CD14-positive monocyte (primary cell): ENCODE measurements at places on chromosomes 11 and 22. TPM values are rescaled to one million over a fixed set of nuclear protein-coding genes. Genes with fewer than 3 reads are reported as not detected.

The JHY gene
- polyA plus RNA-seq = 0.89 TPM

The PLAAT4 gene
- 119 TPM for polyA plus RNA-seq

DNA sequence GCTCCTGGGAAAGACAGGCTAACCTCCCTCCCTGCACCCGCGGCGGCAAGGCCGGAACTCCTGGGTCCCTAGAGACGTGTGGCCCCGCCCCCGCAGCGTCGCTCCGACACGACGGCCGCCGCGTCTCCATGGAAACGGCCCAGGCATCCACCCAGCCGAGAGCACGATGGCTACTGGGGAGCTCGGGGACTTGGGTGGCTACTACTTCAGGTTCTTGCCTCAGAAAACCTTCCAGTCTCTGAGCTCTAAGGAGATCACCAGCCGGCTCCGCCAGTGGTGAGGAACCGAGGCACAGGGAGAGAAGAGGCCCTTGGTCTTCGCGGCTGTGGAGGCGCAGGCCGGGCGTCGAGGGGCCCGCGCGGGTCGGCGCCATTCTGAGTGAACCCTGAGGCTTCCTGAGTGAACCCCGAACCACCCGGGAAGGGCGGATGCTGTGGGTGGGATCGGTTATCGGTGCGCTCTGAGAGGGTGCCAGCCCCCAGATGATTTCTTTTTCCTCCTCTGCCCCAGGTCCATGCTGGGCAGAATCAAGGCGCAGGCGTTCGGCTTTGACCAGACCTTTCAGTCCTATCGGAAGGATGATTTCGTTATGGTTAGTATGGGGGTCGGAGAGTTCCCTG lies at the start of gene CFAP300:
Gene CFAP300, plus strand, starts transcription at position 133 of the 620 bp plus-strand sequence. Its CDS starts 34 bp downstream, at position 167.
- no peak for DNase-seq

The OMP gene
- polyA plus RNA-seq = not detected

The TRIM44 gene
- polyA plus RNA-seq = 25.3 TPM

DNA sequence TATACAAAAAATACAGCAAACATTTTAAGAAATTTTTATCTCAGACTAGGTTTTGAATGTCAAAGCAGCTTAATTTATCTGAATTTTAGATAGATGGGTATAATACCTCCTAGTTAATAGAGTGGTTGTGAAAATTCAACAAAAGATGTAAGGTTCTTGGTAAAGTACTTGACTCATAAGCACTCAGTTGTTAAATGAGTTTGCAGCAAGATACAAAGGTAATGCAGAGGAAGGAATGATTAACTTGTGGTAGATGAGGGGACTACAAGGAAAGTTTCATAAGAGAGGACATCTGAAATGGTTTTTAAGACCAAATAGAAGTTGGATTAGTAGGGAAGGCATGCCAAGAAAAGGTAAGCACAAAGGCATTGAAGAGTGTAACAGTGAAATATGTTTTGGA lies 37.4 kb downstream of the PPME1 start:
- DNase-seq = no peak

GRCh38 chr11:78398715-78399114 lies 18.9 kb downstream of the GAB2 start:
- no peak for DNase-seq

The SPTBN2 gene
- polyA plus RNA-seq = not detected

DNA sequence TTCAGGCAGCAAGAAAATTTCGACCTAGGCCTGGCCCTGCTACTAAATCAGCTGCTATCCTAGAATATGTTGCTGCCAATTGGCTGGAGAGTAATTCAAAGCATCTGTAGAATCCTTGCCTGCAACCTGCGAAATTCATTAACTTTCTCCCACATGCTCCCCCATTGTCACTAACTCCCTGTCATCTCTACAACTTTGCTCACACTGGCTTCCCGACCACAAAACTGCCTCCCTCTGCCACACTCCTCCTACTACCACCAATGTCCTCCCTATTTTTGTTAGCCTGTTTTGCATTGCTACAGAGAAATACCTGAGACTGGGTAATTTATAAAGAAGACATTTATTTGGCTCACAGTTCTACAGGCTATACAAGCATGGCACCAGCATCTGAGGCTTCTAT lies 570.6 kb downstream of the INSC start:
- no peak for DNase-seq

DNA sequence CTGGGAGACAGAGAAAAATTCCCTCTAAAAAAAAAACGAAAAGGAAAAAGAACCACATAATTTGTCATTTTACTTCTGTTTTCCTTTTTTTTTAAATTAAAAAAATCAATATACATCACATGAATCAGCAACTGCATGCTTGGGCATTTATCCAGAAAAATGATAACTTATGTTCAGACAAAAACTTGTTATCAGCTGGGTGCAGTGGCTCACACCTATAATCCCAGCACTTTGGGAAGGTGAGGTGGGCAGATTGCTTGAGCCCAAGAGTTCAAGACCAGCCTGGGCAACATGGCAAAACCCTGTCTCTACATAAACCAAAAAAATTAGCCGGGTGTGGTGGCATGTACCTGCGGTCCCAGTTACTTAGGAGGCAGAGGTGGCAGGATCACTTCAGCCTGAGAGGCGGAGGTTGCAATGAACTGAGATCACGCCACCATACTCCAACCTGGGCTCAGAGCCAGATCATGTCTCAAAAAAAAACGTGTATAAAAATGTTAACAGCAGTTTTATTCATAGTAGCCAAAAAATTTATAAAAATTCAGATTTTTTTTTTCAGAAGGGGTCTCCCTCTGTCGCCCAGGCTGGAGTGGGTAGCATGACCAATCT lies 28.5 kb downstream of the AMBRA1 start:
- no peak for DNase-seq

DNA sequence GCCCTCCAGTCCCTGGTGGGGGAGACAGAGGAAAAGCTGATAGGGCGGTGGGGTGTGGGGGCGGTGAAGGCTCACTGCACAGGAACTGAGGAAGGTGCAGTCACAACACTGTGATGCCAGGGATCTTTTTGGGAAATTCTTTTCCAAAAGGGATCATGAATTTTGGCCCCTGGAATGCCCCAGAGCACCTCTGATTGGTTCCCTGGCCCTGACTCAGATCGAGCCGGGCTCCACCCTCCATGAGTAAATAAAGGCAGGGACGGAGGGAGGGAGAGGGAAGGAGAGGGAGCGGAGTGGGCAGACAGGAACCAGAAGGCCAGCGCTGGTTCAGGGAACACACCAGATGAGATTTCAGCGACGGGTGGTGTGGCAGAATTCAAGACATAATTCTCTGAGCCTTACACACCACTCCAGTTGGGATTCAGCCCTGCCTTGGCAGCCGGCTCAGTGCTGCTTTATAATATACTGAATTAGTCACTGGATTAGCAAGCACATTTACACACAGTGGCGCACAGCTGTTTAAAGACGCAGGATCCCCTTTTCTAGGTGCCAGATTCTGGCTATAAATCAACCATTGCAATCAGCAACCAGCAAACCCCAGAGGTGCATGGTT lies 80.3 kb downstream of the ETS1 start:
- no peak for DNase-seq

- DNase-seq = no peak
These were observed 3.5 kb upstream of the FOXRED2 start for GRCh38 chr22:36510384-36510783.

GRCh38 chr22:27994481-27995331 lies 75.7 kb upstream of the PITPNB start:
- DNase-seq = no peak

The HBG2 gene
- not detected in 2 replicates for polyA plus RNA-seq

The CEP126 gene
- 0.20 and 0.52 TPM in 2 replicates for polyA plus RNA-seq

GRCh38 chr22:40473703-40474102 lies 103.3 kb downstream of the SGSM3 start:
- DNase-seq = no peak

The USH1C gene
- polyA plus RNA-seq = not detected

DNA sequence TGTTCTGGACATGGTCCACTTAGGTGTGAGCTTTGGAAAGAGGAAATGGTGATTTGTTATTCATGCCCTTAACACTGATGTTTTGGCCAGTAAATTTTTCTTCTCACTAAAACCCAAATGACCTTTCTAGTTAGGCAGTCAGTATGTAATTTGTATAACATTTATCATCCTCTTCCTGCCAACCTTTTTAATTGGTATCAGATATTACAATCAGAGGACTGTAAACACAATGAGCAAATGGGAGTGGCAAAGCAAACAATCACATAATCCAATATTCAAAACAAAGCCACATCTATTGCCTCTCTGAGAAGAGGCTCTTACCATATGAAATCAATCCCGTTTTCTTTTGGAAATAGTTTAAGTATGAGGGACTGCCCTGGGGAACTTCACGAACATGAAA lies 49.1 kb downstream of the BBOX1 start:
- no peak for DNase-seq

DNA sequence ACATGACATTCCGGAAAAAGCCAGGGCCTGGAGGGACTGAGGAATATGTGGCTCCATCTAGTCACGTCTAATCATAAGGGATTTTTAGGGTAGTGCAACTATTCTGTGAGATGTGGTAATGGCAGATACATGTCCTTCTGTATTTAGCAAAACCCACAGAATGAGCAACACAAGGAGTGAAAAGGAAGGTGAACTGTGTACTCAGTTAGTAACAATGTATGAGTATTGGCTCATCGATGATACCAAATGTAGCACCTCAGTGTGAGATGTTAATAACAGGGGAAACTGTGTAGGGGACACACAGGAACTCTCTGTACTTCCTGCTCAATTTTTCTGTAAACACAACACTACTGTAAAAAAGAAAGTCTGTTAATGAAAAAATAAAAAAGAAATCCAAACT lies 42.0 kb upstream of the CARS1 start:
- no peak for DNase-seq

DNA sequence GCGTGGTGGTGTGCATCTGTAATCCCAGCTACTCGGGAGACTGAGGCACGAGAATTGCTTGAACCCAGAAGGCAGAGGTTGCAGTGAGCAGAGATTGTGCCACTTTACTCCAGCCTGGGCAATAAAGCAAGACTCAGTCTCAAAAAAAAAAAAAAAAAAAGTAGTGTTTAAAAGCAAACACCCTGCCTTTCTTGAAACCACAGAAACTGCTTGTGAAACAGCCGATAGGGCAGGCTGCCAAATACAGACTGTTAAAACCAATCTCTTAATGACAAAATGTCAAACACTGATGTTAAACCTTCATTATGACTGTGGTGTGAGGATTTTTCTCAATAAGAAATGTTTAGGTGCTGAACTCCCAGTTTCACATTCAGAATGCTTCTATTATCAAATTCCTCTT lies 27.3 kb downstream of the MARK2 start:
- peak; percentile 39 for DNase-seq

- DNase-seq = no peak
These were observed 30.0 kb upstream of the MUC5AC start for GRCh38 chr11:1127664-1128162.

DNA sequence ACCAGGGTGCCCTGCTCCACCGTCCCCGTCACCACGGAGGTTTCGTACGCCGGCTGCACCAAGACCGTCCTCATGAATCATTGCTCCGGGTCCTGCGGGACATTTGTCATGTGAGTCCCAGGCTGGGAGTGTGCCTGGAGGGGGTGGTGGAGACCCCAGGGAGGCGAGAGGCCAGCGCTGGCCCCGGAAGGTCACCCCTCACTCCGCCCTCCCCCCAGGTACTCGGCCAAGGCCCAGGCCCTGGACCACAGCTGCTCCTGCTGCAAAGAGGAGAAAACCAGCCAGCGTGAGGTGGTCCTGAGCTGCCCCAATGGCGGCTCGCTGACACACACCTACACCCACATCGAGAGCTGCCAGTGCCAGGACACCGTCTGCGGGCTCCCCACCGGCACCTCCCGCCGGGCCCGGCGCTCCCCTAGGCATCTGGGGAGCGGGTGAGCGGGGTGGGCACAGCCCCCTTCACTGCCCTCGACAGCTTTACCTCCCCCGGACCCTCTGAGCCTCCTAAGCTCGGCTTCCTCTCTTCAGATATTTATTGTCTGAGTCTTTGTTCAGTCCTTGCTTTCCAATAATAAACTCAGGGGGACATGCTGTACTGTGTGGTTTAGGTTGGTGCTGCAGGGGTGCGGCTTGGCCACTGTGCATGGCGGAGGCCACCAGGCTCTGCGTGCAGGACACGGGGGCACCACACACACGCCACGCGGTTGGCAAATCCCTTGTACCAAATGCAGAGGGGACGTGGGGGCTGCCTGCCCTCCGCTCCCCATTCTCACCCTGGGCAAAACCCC lies 35.4 kb downstream of the MUC2 start:
- DNase-seq = no peak

DNA sequence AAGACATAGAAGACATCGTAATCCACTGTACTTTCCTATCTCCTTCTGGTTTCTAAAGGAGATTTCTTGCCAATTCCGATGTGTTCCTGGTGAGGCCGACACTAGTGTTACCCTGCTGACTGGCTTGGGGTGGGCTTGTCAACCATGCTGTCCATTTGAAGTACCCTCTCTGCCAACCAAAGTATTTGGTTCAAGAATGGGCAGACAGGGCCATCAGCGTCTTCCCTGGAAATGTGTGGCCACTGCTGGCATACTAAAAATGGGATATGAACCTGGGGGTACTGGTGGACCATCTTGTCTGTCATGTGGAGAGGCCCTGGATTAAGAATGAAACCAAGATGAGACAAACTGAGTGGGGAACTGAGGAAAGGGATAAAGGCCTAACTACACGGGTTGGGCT lies 1.8 kb upstream of the VSTM5 start:
- no peak for DNase-seq

GRCh38 chr11:47477753-47478152 lies 28.8 kb upstream of the RAPSN start:
- no peak for DNase-seq

The TSGA10IP gene
- 0.71 and 1.2 TPM in 2 replicates for polyA plus RNA-seq

DNA sequence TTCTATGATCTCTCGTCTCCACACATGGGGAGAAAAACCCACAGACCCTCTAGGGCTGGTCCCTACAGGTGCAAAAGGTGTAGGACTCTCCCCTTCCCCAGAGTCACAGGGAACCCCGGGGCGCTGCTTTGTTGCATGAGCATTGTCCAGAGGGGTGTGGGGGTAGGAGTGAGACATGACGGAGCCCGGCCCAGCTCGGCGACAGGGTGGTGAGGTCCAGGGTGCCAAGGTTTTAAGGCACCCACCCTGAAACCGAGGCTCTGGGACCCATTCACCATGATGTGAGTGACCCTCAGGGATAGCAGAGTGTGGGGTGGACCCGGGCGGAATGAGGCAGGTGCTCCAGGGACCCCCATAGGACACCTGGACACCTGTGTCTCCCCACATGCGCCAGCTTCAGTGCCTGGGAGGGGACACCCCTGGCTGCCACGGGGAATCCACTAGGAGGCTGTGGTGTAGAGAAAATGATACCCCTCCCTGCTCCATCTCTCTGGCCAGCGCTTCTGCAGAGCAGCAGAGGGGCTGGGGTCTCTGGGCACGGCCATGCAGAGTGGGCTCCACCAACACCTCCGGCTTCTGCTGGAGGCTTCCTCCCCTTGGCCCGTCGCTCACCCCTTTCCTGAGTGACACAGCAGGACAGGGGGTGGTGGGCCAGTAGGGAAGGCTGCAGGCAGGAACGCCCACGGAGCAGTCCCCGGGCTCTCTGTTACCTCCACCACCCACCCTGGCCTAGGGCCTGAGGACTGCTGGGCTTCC lies 15.2 kb downstream of the KRTAP5-5 start:
- DNase-seq = no peak

GRCh38 chr11:63768237-63769041 lies at the start of gene ZFTA:
ZFTA (minus strand) TSS chr11:63768775; CDS start chr11:63768622, 153 bp downstream.
- DNase-seq = peak; percentile 36

- DNase-seq = no peak
These were observed 1073.7 kb downstream of the BRD1 start for GRCh38 chr22:48753752-48754517.

The KRTAP5-8 gene
- not detected for polyA plus RNA-seq

The PNPLA3 gene
- not detected for polyA plus RNA-seq

- DNase-seq = no peak
These were observed 18.3 kb upstream of the MICALL1 start for GRCh38 chr22:37887584-37888378.

The OR51E2 gene
- polyA plus RNA-seq = not detected in 2 replicates

The GRAMD1B gene
- polyA plus RNA-seq = 13.9 and 15.3 TPM in 2 replicates

The TTLL1 gene
- polyA plus RNA-seq = 5.6 TPM
